AG09309 (cell line): ENCODE measurements at places on chromosomes 5 and 9.

- DNase-seq: no peak
Observed at GRCh38 chr5:106094204-106094607, 1576.5 kb downstream of the EFNA5 start.

GRCh38 chr5:10513501-10514442 is 50.1 kb upstream of the ANKRD33B start:
- peak; percentile 50 for DNase-seq

GRCh38 chr5:158492841-158493242 is 606.9 kb downstream of the EBF1 start:
- DNase-seq: peak; percentile 37

DNA sequence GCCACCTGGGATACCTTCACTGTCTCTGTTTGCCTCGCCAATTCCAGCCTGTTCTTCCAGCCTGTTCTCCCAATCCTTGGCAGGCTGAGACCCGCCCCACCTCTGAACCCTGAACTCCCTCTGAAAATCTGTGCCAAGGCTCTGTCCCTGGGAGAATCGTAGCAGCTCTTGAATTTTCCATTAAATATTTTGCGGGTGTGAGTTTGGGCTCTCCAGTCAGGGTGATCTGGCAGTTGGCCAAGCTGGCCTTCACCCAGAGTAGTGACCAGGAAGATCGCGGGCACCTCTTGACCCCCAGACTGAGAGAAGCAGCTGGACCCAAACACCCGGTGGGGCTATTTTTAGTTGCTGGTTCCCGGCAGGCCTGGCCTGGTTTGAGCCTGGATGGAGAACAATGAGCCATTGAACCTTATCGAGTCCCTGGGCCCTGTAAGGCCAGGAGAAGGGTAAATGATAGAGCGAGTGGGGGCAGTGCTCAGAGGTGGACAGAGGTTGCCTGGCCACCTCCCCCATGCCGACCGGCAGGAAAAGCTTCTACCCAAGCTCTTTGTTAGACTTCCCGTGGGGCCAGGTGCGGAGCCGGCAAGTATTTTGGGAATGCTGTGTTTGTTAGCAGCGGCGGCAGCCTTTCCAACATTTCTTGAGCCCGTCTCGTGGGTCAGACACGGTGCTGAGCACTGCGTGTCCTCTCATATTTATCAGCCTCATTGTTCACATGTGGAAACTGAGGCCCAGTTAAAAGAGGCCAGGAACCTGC is 146.2 kb downstream of the RGS3 start:
- DNase-seq: no peak

DNA sequence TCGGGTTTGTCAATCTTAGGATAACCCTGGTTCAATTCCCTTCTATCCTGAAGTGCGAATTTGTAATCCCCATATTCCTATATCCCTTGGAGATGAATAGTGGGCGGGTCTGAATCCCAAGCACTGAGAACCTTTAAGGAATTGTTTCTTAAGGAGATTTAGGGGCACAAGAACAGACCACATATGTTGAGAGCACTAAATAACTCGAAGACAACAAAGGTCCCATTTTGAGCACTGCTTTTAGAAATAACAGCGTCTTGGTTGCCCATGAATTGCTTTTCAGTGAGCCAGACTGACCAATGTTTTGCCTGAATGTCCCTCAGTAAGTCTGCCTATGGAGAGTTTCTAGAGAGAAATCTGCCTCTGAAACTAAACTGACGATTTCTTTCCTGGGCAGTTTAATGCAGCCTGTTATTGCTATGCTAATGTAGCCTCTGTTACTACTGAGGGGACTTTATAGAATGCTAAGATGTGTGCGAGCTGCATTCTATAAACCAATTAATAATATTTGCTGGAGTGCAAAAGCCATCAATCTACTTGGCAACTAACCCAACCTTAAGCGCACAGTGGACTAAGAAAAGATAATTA is 445.0 kb upstream of the DMAC1 start:
- DNase-seq: no peak

- DNase-seq: no peak
Observed at GRCh38 chr9:21708260-21708711, 94.2 kb upstream of the MTAP start.

DNA sequence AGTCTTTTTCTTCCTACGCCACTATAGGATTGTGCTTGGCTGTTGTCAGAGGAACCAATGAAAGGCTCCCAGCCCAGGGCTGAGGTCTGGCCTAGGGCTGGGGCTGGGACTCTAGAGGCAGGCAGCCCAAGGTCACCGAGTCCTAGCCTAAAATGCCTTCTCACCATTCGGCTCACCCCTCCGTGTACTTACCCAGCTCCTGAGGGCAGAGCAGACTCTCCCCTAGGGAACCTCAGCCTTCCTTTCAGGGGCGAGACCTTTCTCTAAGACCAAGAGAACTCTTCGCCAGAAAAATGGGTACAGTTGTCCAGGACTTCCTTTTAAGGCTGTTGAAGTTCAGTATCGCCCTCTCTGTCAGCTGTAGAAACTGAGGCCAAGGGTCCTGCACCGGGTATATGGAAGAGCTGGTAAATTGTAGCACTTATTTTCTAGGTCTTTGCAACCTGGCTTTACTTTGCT is 1.7 kb upstream of the SPRY4 start:
- DNase-seq: no peak

DNA sequence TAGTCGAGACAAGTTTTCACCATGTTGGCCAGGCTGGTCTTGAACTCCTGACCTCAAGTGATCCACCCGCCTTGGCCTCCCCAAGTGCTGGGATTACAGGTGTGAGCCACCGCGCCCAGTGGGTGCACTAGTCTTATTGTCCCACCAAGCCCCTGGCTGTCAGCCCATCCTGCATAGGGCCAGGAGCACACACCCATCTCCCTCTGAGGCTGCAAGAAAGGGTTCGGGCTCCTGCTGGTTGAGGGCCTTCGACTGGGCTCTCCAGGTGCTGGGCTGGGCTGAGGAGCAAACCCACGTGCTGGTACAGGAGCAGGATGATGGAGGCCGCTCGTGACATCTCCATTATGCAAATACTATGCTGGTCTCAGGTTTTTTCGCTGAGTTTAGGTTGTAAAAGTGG is 25.1 kb upstream of the RNF130 start:
- no peak for DNase-seq

DNA sequence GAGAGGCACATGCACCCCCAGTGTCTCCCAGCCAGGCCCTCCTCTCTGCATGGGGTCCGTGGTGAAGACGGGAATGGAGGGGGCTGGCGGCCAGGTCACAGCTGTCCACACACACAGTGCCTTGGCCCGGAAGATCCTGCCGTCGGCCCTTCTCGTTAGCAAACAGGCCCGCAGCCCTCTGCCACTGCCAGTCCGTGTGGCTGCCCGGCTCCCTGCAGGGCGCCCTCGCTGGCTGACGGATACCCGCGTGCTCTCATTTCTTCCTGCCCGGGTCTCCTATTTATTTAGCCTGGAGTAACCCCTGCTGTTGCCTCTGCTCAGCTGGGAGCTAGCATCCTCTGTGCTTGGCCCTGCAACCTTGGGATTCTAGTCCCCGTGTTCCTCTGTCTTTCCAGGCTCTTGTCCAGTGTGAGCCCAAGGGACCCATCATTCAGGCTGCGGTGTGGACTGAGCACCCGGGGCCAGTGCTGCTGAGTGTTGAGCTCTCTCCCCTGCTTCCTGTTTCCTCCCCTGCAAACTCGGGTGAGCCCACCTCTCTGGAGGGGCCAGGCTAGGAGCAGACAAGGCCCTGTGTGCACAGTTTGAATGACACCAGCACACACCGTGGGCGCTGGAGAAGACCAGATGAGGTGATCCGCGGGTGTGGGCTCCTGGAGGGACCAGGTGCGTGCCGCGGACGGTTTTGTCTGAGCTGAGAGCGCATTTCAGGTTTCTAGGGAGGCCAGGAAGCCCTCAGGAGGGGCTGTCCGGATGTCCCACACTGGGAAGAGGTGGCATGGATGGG is 14.6 kb upstream of the RNU6ATAC start:
- no peak for DNase-seq

- no peak for DNase-seq
Observed at GRCh38 chr9:127611603-127611898, 526 bp upstream of the STXBP1 start.

DNA sequence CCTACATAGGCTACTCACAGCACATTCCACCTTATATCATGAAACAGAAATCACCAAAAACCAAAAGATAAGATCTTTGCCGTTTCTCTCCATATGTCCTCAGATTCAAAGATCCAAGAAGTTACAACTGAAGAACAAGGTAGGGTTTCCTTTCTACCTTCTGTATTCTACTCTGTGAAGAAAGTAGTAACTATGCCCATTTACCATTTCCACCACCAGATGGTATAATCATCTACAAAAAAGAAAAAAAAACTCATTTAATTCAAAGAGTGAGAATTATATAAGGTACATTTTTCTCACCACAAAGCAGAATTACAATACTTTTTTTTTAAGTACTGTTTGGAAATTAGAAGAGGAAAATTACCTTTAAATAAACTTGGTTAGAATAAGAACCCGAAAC is 172.6 kb upstream of the PTGER4 start:
- DNase-seq: no peak

GRCh38 chr5:91607675-91608074 is 224.6 kb upstream of the ARRDC3 start:
- DNase-seq: no peak

GRCh38 chr9:129822898-129823541 is 916 bp downstream of the TOR1A start:
- no peak for DNase-seq

DNA sequence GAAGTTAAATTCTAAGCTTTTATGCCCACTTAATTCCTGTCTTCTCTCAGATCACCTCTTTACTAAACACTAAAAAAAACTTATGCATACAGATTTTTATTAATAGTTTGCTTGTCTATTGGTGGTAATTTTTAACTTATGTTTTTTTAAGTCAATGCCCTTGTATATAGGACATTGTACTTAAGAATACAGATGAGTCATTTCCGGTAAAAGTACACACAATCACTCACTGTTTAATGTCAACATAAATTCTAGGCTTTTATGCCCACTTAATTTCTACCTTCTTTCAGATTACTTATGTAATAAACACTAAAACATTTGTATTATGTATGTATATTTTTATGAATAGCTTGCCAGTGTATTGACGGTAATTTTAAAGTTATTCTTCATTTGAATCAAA is 872.8 kb upstream of the CDH9 start:
- DNase-seq: no peak

DNA sequence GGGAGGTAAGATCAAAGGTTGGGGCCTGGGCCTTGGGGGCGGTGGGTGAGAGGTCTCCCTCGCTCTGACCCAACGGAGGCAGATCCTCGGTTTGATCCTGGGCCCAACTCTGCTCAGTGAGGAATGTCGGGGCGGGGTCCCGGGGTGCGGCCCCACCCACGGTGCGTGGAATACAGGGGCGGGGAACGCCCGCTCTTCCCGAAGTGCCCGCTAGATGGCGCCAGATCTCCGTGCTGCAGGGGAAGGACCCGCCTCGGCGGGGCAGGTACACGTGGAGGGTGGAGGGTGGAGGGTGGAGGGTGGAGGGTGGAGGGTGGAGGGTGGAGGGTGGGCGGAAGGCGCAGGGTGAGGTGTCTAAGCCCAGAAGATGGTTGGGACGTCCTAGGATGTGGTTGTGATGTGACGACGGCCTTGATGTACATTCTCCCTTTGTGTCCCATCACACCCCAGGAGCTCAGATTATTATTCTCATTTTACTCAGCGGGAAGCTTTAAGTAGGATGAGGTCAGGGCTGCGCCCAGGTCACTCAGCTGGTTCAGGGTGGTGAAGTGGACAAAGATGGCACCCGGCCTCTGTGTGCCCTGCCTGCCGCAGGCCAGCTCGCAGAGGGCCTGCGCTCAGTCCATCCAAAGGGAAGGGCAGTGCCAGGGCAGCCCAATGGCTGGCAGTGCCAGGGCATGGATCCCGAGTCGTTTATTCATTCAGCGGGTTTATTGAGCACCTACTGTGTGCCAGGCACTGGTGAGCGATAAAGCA is 9.4 kb upstream of the RPS14 start:
- no peak for DNase-seq

GRCh38 chr5:134420343-134420742 is 8.7 kb upstream of the CDKN2AIPNL start:
- DNase-seq: no peak

GRCh38 chr9:38744484-38744883 is 24.6 kb upstream of the FAM240B start:
- no peak for DNase-seq

- no peak for DNase-seq
Observed at GRCh38 chr5:56126487-56127179, 106.5 kb downstream of the ANKRD55 start.

DNA sequence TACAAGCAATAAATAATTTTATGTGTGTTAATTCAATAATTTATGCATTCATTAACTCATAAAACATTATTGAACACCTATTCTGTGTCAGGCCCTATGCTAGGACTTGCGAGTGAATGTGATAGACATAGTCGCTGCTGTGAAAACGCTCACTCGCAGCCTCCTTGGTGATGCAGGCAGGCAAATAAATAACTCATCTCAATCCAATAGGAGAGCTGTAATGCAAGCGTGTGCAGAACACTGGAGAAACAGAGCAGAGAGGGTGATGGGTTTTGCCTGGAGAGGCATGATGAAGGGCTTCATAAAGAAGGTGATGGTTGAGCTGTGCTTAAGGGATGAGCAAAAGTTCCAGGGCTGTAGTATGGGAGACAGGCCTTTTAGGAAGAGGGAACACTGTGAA is 111.3 kb upstream of the ZNF462 start:
- DNase-seq: no peak

DNA sequence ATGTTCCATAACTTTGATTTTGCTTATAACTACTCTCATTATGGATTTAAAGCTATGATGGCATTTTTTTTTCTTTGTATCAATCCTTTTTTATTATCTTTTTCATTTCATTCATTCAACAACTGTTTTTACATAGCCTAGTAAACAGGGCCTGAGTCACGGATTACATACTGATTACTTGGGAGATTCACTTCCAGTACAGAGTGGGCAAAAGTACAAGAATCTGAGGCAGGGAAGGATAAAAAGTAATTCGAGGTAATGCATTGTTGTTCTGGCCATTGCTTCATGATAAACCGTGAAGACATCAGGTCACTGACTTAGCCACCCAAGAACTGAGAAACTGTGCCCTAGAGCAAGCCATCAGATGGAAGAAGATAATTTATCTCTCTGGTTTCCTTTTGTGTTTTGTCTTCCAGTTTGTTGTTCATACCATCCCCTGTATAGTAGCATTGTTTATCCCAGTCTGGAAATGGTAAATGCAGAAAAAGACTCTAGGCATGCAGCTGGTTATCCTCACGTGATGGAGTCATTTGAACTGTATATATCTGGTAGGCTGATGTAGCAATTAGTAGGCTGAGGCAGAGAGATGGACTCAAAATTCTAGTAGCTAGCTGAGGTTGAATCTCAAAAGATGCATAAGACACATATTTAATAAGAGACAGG is 145.6 kb downstream of the CNTLN start:
- peak; percentile 7 for DNase-seq

GRCh38 chr5:56973473-56973872 is 21.6 kb upstream of the MIER3 start:
- no peak for DNase-seq
